ENCODE measurements at places on chromosomes 13 and 19.

GRCh38 chr19:58304748-58305064 lies 471 bp upstream of the ERVK3-1 start:
- no peak for DNase-seq

DNA sequence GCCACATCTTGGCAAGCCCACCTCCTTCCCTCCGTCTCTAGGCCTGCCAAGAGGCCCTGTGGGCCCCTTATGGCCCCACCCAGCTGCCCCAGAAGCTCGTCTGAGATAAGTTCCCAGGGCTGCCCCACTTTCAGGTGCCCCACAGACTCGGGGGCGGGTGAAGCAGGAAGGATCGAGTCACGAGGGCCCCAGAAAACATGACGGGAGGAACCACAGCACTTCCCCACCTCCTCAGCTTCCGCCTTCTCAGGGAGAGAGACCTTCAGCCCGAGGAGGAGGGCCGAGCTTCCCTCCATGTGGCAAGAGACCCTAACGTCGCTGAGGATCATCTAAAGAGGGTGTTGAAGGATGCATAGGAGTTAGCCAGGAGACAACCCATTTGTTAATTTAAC lies 4.5 kb upstream of the IL12RB1 start:
- DNase-seq: peak; percentile 84

DNA sequence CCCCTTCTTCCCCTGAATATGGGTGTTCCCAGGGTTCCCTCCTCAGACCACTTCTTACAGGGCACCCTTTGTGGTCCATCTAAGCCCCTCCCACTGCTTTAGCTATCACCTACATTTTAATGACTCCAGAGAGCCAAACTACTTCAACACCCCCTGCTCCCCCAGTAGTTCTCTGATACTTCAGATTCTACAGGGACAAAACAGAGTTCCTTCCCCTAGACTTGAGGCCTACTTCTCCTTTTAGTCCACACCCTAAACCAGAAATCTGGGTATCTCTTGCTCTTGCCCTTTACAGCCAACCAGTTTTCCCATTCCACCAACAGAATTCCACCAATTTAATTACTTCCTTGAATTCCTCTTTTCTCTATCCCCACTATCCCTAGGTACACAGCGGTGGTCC lies 107.2 kb downstream of the KCNRG start:
- DNase-seq: no peak

- no peak for DNase-seq
These were observed 12.7 kb downstream of the CEACAM21 start for GRCh38 chr19:41588497-41589209.

DNA sequence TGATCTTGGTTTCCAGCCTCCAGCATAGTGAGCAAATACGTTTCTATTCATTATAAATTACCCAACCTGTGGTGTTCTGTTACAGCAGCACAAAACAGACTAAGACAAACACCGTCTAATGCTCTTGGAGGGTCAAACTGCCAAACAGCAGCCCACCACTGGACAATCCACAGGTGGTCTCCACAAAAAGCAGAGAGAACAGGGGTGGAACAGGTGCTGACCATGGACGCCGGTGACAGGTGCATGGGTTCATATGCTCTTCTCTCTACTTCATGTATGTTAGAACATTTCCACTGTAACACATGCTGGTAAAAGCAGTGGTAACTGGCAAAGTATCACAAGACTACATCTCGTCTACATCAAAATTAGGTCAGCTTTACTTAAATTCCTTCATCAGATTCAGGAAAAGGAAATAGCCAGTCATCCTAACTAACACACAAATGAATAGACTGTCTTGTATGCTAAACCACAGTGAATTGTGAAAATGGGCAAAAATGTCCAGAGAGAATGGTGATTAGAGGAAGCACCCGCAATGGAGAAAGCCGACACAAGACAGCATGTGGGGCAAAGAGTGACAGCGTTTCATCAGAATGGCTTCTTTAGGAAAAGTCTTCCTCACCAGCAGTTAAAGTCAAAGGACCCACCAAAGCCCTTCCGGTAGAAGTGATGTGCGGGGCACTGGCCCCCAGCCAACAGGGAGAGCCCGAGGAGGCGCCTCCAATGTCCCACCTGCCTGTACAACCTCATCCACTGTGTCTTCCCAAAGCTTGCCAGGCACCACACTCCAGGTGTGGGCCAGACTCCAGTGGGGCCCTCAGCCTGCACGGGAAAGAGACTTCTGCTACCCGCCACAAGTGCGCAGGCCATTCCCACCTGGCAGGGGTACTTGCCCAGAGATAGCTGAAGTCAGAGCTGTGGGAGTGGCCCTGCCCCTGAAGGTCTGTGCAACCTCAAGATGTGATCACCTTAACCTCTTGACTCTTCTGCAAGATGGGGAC lies 6.5 kb downstream of the CARS2 start:
- DNase-seq: no peak

- DNase-seq: peak; percentile 12
These were observed 43.2 kb downstream of the ZNF571 start for GRCh38 chr19:37551129-37551993.

GRCh38 chr19:48378194-48378570 lies 13.2 kb downstream of the KDELR1 start:
- DNase-seq: no peak

GRCh38 chr13:87671753-87672605 lies 808 bp downstream of the SLITRK5 start:
- no peak for DNase-seq

DNA sequence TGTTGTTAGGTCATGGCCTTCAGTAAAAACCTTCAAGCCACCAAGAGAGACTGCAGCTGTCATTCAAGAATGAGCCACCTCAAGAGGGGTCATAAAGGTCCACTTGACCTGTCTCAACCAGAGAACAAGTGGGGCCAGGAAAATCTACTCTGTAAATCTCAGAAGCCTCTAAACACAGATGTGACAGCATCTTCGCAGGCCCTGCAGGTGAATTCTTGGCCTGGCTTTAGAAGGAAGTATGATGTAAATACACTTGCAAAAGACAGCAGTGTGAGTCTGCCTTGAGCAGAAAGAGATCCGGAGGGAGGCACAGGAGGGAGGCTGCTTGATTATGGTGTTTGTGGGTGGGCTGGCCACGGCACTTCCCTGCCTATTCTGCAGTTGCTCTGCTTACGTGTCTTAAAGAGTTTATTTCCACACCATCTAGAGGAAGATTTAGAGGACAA lies 1082.9 kb downstream of the UQCRFS1 start:
- no peak for DNase-seq

DNA sequence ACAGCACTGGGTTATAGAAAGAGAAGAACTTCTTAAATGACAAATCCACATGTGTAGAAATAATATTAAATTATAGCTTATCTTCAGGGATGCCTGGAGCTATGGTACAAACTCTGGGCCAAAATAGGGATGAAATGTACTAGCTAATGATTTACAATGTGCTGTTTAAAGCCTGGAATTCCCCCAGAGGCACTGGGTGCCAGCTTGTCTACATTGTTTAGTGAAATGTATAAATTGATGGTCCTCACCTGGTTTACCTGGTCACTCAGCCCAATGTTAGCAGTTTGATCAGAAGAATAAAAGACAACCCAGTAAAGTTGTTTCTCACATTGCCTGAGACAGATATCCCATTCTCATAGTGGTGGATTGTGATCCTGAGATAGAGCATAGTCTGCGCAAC lies 597.2 kb downstream of the DIAPH3 start:
- DNase-seq: no peak

All from activated CD4-positive, alpha-beta T cell treated with anti-CD3 and anti-CD28 coated beads, Interleukin-2, amount 50 U/mL, for 4 hours (primary cell).